ENCODE measurements at places on chromosomes 12 and 14.
A peak's percentile ranks its signal among the peaks of the same experiment; 100 is the strongest.

DNA sequence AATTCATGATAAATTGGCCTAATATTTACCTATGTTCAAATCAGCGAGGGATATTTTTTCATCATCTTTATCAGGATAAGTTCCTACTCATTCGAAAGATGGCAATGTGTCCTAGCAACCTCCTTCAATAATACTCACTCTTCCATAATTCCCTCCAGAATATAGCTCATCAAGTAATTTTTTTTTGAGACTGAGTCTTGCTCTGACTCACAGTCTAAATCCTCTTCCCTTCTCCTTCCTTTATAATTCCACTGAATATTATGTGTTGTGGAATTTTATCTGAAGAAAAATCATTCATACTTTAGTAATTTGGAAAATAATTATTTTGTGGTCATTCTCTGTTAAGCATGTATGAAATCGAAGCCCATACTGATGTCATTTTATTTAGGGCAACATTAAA lies 663.8 kb downstream of the FLRT2 start:
- ATAC-seq = no peak

DNA sequence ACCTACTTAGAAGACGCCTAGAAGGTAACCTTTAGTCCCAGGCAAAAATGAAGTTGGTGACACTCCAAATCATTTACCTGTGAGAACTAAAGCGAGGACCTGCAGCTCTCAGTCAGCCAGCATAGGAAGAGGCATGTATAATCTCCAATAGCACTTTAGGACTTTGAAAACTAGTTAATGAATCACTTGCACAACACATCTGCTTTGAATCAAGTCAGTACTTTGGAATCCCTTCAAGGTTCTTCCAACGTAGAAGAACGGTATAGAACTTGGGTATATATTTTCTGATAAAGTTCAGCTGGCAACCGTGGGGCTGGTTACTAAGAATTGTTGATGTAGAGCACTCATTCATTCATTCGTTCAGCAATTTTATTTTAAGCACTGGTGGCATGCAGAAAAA lies 251.9 kb downstream of the TMEM132D start:
- no peak for ATAC-seq

GRCh38 chr14:104521816-104522745 lies 57.5 kb upstream of the C14orf180 start:
- ATAC-seq = no peak

DNA sequence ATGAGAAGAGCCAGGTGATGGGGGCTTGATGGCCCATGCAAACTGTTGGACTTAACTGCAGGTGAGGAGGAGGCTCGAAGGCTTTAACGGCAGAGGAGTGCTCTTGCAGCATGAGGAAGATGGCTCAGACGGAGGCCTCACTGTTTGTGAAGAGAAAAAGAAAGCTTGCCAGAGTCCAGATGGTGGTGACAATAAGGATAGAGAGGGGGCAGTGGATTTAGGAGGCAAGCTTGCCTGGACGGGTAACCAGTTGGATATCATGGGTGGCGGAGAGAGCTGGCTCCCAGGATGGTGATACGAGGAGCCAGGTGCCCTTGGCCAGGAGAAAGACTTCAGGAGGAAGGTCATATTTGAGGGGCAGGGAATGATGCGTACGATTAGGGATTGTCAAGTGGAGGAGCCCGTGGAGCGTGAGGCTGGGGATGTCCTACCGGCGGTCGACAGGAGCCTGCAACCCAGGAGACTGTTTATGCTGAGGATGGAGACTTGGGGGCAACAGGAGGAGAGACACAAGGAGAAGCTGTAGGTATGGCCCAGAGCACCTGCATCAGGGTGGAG lies 71.8 kb downstream of the CACNA1C start:
- no peak for ATAC-seq

DNA sequence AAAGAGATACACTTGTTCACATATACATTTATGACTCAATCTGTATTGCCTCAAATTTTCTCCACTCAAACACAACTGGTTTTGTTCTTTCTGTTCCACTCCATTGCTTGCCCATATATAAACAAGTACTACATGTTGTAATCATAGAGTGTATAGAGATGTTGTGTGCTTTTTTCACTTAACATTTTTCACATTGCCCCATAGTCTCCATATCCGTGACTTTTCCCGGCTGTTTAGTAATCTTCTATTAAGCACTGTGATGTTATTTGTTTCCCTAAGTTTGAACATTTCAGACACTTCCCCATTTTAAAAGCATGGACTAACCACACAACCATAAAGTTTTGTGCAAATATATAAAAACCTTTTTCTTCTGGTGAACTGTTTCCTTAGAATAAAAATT lies 45.5 kb upstream of the PTPRR start:
- ATAC-seq = no peak

GRCh38 chr12:52525661-52526499 lies 5.7 kb upstream of the KRT5 start:
- no peak for ATAC-seq

- no peak for ATAC-seq
Measured at GRCh38 chr12:57332646-57333312, 81.8 kb upstream of the STAC3 start.

DNA sequence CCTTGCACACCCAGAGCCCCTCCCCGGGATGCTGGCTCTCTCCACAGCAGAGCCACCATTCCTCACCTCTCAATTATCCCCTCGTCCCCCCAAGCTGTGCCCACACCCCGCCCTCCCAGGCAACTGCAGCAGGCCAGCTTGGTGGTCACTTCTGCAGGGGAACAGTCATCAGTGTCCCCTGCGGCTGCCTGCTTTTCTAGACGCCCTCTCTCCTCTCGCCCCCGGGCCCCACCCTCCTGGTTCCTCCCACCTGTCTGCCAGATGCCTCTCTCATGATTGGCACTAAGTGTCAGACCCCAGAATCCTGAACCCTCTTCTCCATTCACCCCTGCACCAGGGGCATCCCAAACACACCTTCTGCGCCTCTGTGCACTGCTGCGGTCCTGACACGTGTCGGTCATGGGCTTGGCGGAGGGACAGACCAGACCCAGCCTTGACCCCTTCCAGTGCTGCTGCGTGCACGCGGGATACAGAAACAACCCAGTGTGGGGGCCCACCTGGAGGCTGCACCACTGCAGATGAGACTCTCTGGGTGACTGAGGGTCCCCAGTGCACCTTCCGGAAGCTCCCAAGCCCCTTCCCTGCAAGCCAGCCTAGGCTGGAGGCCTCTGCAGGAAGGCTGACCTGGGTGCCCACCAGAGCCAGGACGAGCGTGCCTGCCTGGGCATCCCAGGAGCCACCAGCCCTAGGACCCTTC lies 99.5 kb downstream of the SETD3 start:
- ATAC-seq = no peak

- ATAC-seq = no peak
Measured at GRCh38 chr12:117738233-117738632, 230.6 kb downstream of the KSR2 start.

GRCh38 chr12:17358835-17359234 lies 731.2 kb downstream of the RERGL start:
- ATAC-seq = no peak

DNA sequence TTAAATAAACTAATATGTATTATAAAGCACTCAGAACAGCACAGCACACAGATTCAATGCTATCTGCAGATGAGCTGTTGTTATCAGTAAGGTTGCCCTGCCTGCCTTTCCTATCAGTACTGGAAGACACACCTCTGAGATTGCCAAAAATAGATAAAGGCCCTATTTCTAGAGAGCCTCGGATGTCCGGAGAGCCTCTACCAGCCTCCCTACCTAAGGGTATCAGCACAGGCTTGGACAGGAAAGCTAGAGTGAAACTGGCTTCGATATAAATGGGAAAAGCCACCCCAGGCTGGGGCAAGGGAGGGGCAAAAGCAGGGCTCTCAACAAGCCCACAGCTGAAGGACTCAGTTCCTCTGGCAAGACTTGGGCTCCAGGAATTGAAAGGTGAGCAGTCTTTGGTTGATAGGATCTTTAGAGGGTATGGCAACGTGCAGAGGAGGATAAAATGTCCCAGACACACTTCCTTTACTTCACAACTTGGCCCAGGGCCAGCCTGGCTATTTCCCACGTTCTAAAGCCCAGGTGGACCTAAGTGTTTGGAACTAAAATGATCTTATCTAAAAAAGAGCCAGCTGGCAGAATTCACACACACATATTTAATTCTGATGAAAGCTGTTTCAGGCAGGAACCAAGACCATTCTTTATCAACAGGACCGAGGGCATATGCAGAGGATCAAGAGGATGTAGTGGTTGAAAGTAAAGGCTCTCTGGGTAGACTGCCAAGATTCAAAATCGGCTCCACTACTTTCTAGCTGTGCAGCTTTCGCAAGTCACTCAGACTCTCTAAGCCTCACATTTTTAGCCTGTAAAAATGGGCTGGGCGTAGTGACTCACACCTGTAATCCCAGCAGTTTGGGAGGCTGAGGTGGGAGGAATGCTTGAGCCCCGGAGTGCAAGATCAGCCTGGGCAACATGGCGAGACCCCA lies 37.8 kb upstream of the ITPR2 start:
- no peak for ATAC-seq

DNA sequence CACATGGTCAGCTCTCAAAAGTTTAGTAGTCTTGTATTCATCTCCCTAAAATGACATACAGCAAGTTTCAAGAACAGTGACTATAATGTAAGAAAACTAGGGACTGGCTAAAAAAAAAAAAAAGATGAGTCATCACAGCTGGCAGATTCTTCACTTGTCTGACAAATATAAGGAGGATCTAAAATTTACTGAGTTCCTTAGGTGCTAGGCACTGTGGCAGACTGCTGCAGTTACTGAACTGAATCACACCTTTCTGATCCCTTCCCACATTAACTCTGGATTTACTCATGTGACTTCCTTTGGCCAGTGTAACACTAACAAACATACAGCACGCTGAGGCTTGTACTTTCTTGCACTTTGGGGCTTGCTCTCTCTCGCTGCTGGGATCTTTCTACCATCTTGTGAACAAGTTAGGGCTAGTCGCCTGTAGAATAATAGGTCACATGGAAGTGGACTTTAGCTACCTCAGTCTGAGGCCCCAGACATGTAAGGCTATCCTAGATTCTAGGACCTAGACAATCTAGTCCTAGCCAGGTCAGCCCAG lies 32.1 kb downstream of the BAZ1A start:
- ATAC-seq = peak; percentile 99

GRCh38 chr14:65153101-65153500 lies 50.8 kb upstream of the MAX start:
- ATAC-seq = no peak

GRCh38 chr14:24079491-24080141 lies 8.3 kb downstream of the CPNE6 start:
- ATAC-seq = no peak

DNA sequence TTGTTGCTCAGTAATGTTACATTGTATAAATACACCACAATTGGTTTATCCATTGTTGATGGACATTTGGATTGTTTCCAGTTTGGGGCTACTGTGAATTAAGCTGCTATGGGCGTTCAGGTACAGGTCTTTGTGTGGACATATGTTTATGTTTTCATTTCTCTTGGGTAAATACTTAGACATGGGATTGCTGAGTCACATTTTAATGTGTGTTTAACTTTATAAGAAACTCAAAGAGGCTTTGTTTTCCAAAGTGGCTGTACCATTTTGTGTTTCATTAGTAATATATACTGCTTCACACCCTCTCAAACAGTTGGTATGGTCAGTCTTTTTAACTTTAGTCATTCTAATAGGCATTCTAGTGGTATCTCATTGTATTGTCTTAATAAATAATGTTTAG lies 225.0 kb downstream of the SPTSSA start:
- ATAC-seq = no peak

DNA sequence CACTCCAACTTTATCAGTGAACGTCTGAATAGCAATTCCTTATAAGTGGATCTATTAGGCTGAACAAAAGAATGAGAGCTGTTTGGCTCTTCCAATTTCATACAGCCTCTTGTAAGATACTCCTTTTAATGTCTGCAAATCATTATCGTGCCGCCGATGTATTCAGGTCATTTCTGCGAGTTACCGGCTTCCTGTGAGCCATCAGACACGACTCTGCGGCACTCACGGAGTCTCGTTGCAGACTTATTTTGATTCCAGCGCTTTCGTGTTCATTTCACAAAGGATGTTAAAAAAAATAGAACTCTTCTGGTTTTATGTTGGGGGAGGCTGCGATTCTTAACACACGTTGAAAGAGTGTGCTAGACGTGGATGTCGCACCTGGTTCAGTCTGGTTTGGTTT lies 106.6 kb downstream of the GLT1D1 start:
- no peak for ATAC-seq

GRCh38 chr12:49924628-49925246 lies 21.0 kb upstream of the FAIM2 start:
- ATAC-seq = no peak

DNA sequence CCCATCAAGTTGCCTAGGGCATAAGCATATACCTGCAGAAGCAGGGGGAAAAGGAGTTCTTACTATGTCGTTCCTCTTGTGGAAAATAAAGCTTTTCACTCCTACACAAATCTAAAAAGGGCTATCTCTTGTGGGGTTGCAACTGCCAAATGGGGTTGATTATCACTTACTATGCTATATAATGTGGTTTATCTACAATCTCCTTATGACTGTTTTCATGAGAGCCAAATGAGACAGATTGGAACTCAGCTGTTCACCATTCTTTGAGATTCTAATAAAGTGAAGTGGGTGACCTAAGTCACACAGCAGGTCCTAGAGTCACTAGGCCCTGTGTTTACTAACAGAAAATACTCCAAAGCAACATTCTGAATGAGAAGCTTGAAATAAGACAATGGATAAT lies 47.7 kb downstream of the CIT start:
- ATAC-seq = peak; percentile 32

DNA sequence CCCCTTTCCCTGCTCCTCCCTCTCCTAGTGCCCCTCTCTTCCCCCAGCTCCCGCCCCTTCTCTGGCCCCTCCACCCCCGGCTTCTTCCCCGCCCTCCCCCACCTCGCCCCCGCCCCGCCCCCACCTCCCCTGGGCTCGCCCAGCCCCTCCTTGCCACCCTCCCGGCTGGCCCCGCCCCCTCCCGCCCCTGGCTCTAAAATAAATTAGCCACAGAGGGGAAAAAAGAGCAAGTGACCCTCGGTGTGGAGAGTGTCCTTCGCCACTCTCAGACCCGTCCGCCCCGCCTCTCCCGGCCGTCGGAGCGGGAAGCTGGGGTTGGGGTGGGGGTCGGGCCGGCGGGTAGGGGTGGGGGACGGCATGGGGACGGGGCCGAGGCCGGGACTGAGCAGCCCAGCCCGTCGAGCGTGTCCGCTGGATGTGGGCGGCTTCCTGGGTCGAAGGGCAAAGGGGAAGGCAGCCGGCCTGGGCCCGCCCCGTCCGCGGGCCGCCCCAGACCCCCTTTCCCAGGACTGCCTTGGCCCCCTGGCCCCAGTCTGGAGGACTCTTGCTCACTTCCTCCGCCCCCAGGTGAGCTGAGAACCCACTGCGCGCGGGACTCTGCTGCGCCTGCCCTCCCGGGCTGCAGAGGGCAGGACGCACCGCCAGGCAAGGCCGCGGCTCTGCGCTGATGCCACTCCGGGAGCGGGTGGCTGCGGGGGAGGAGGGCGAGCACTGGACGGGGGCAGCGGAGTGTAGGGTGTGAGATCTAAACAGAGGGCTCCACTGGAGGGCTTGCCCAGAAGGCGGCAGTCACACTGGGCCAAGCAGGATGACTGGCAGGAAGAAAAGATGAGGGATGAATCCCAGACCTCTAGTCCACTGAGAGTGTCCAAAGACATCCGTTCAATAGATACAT lies 570 bp upstream of the FIGNL2 start:
- ATAC-seq = no peak

GRCh38 chr14:97390096-97390724 lies 593.0 kb downstream of the VRK1 start:
- ATAC-seq = no peak
